ENCODE measurements at places on chromosomes 4 and X.

DNA sequence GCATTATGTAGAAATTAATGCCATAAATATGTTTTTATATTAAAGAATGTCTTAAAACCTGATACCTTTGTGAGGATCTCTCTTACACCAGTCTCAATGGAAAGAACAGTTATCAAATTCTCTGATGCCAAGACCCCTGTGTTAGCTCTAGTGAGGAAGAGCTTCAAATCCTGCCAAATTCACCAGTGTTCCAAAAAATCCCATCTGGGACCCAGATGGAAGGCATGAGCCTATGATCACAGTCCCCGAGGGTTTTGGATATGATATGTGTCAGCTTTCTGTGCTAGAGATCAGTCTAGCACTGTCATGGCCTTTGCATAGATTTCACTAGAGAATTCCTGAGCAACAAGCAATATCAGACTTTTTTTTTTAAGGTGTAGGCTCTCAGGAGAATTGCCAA, 412.1 kb downstream of the UBE2NL start:
- DNase-seq, result no peak

DNA sequence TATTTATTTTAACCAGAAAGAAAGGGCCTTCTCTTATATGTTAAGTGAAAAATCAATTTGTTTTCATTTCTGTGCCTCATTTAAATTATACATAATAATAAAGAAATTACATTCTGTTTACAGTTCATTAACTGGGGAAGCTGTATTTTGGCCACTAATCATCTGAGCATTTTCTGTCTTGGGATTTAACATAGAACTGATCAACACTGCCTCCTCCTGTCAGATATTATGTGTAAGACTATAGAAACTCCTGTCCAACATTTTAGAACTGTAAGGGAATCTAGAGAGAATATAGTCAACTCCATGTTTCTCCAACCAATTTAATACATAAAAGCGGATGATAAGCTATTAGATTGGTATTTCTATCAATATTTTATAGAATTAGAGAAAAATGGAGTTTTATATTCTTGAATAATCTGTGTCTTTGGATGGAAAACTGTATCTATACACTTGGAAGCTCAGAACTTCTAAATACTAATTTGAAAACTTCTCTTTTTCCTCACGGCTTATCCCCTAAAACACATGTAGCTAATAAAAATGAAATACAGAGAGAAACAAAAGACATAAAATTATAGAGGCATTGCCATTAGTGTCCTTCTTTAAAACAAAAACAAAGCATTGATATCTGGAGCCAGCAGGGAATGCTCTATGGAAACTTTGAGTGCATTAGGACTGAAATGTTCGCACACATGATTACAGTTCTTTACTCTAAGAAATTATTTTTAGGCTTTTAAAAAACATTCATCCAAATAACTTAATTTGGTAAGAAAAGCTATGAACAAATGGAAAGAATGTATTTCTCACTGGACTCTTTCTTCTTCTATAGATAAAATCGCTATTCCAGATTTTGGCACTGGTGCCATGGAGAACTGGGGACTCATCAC, 33.1 kb downstream of the ENPEP start:
- DNase-seq, result peak; percentile 0

GRCh38 chrX:116111497-116111896, 59.0 kb upstream of the AGTR2 start:
- no peak for DNase-seq

DNA sequence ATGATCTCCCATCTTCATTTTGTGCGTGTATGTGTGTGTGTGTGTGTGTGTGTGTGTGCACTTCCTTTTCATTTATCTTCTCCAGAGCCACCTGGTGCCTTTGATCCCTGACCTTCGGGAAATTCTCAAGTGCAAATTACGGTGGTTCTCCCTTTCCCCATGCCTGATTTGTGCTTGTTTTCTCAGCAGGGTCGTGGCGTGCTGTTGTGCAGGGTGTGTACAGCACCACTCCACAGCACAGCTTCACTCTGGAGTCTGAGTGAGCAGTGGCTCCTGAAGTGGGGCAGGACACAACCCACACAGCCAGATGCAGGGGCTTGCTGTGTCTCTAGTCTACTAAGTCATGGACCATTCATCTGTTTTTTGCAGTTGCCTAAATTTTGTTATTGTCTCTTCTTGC, 114.2 kb upstream of the TBC1D9 start:
- no peak for DNase-seq

- DNase-seq, result peak; percentile 18
Observed at GRCh38 chr4:146214238-146214637, at the start of gene REELD1. TSS of gene REELD1 (plus strand) at chr4:146214538. CDS start at chr4:146216953, 2,415 bp downstream.

DNA sequence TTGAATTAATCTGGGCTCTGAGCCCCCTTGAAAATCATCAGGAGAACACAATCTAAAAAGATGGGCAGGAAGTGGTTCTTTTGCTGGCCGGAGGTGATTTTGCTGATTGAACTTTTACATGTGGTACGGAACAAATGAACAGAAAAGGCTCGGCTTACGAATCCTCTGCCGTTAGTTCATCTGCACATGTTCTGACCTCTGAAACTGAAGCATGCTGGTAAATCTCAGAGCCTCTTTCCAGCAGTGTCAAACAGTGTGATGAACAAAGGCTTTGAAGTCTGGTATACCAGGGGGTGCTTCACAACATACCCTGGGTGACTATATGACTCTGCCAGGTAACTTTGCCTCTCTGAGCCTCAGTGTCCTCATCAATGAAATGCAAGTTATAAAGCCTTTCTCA, 194.2 kb upstream of the C1QTNF7 start:
- DNase-seq, result no peak

- DNase-seq, result no peak
Observed at GRCh38 chr4:158914218-158914617, 145.4 kb downstream of the FNIP2 start.

- DNase-seq, result no peak
Observed at GRCh38 chr4:3530051-3530450, 2.2 kb downstream of the LRPAP1 start.

DNA sequence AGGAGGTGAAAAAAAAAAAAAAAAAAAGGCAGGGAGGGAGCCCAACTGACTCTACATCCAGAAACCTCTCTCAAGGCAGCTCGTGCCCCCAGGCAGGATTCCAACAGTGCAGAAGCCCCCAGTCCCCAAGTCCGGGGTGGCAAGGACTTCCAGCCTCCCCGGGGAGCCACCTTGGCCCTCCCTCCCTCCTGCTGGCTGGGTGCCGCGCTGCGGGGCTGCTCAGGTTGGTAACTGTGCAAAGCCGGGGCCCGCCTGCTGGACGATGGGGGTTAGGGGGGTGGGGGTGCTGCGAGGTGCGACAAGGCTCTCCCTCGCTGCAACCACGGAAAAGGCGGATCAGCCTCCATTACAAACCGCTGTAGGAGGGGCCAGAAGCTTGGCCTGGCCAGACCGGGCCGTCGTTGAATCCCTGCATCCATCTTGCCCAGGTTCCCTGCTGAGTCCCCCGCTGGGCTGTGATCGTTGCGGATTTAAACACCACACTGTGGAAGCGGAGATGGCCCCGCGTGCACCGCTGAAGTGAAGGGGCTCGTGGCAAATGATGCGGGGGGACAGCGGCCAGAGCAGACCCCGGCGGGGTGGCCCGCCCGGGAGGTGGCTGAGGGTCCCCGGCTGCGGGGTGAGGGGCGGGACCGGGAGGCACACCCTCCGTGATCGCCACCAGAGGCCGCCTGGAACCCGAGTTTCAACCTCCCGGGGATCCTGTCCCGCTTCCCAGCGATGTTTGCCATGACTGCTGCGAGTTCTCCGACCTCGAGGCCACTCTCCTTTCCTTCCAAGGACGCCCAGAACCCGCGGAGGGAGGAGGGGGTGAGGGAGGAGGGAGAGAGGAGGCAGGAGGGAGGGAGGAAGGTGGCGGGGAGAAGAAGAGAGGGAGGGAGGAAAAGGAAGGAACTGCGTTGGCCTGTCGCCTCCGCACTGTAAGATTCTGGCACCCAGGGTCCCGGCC, 58.0 kb upstream of the DDX3X start:
- DNase-seq, result peak; percentile 44

- DNase-seq, result no peak
Observed at GRCh38 chrX:130834149-130834548, 68.9 kb downstream of the ENOX2 start.

GRCh38 chrX:100643212-100643611, 787 bp upstream of the SRPX2 start:
- no peak for DNase-seq

DNA sequence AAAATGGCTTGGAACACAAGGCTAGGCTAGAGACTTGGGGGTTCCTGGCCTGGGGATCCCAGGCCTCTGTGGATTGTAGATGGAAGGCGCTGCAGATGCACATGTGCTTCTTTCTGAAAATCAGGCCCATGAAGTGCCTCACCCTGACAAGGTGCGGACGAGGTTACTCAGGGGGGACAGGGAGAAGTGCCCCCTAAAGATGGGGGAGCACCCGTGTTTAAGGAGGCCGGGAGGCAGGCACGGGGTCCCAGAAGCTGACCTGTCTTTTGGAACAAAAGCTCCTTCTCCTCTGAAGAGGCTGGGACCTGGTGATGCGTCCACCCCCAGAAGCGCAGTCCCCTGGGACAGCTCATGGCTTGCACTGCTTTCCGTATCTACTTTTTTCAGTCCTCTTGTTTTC, 2.4 kb downstream of the PDZD4 start:
- DNase-seq, result no peak

GRCh38 chr4:174928174-174928573, 10.0 kb downstream of the ADAM29 start:
- DNase-seq, result no peak

DNA sequence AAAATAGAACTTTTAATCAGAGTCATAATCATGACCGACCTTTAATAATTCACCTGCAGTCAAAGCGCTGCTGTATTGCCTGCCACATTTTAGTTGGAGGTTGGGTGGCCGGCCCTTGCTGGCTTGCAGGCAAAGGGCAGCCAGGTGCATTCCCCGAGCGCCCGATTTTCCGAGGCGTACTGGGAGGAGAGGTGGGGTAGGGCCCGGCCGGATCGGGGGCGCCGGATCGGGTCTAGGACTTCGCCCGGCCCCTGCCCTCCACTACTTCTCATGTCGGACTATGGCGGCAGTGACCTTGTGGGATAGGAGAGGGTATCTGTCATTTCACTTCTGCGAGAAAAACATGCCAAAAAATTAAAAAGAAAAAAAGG, 2.5 kb upstream of the RS1 start:
- DNase-seq, result no peak
